Right lobe of liver (tissue), 6 donors: ENCODE measurements at places on chromosomes 7 and 10.

GRCh38 chr7:51325908-51326307 lies 9.3 kb upstream of the COBL start:
- H3K4me1 ChIP-seq, result no peaks in the 10 kb centered on the region
- no peak overlapping the region for H3K4me3 ChIP-seq
- H3K27me3 ChIP-seq, result no peaks in the 10 kb centered on the region
- H3K27ac ChIP-seq, result peak overlapping the region; percentile 46
- DNase-seq, result no peak
- H3K36me3 ChIP-seq, result no peaks in the 10 kb centered on the region

DNA sequence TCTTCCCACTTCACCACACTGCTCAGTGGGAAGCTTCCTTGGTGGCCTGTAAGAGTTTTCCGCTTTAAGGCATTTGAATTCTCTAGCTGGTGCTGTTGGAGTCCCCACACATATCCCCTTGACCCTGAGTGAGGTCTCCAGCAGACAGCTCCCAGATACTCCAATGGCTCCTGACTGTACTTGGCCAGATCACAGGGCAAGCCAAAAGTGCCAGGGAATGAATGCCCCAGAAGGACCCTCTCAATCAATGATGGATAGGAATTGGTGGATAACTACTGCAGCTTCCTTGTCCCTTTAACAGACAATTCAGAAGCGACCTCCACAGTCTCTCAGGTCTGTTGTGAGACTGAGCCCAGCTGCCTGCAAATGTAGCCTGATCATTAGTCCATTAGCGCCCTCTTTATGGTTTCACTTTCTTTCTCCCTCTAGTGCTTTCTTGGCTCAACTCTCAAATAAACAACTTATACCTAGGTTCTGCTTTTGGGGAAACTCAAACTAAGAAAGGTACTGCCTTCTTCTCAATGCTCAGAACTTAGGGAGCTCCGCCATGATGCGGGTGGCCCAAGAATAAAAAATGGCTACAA lies 283.0 kb downstream of the TCF7L2 start:
- no peaks in the 10 kb centered on the region for H3K27me3 ChIP-seq
- DNase-seq, result no peak
- no peak overlapping the region for H3K4me3 ChIP-seq
- H3K4me1 ChIP-seq, result no peaks in the 10 kb centered on the region
- no peaks in the 10 kb centered on the region for H3K36me3 ChIP-seq

GRCh38 chr10:7157091-7157490 lies 253.7 kb downstream of the SFMBT2 start:
- H3K27me3 ChIP-seq, result no peaks in the 10 kb centered on the region
- no peaks in the 10 kb centered on the region for H3K36me3 ChIP-seq
- H3K27ac ChIP-seq, result no peak overlapping the region

DNA sequence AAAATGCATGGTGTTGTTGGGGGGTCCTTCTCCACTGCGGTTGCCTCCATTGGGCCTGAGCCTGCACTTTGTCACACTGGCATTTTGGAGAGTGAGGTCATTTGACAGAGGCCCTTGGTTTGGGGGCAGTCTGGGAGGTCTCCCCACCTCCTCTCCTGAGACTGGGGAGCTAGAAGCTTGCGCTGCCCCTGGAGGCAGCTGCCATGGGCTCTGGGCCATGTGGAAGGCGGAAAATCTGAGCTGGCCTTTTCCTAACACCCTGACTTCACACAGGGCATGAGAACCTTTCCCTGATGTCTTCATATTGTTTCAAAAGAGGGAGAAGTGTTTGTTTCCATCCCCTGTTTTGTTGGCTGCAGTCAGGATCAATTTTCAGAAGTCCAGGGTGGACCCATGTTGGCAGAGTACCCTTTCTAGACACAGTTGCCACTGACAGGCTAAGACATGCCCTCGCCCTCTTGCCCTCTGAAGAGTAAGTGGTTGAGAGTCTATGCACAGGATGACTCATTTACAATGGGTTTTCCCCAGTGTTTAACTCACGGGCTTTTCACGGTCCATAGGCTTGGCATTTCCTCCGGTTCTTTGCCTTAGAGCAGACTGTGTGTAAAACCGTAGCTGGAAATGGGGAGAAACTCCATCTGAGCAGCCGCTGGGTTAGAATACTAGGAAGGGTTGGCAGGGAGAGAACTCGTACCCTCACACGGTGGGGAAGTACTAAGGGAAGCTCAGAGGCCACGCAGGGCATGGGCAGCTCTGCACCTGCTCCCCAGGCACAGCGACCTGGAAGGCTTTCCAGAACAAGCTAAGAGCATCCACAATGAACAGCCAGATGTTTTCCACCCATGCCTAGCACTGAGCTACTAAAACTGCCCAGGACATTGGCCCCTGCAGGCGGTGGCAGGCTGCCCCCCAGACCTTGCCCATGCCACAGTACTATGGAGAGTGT lies 655.0 kb downstream of the SDK1 start:
- no peaks in the 10 kb centered on the region for H3K36me3 ChIP-seq
- DNase-seq, result no peak
- H3K4me3 ChIP-seq, result no peak overlapping the region
- no peak overlapping the region for H3K27ac ChIP-seq
- H3K4me1 ChIP-seq, result no peaks in the 10 kb centered on the region
- H3K27me3 ChIP-seq, result no peaks in the 10 kb centered on the region

GRCh38 chr10:61271127-61271780 lies 181.9 kb downstream of the TMEM26 start:
- H3K4me1 ChIP-seq, result no peaks in the 10 kb centered on the region
- H3K36me3 ChIP-seq, result no peaks in the 10 kb centered on the region

DNA sequence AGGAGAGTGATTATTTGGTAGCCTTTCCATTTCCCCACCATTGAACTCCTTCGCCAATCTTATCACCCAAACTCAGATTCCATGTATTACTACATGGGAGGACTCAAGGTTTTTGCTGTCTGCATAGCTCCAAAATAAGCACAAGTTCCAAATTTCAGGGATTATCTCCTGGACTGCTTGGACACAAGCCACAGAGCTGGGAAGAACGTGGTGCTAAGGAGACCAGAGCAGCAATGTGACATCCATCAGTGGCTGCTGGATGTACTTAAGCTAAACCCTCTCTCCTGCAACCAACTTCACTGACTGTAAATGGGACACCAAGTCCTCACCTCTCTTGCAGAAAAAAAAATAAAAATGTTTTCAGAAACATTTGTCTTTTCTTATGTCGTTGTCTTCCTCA lies 56.3 kb downstream of the NRP1 start:
- no peaks in the 10 kb centered on the region for H3K27me3 ChIP-seq
- no peak for DNase-seq
- peaks cover 11% of the 10 kb centered on the region for H3K4me1 ChIP-seq
- no peak overlapping the region for H3K27ac ChIP-seq
- no peak overlapping the region for H3K4me3 ChIP-seq

- no peaks in the 10 kb centered on the region for H3K27me3 ChIP-seq
- peak overlapping the region; percentile 11 for H3K27ac ChIP-seq
- no peak for DNase-seq
- H3K4me3 ChIP-seq, result peak overlapping the region; percentile 40
- H3K36me3 ChIP-seq, result no peaks in the 10 kb centered on the region
These were observed 754 bp downstream of the SEMA3D start for GRCh38 chr7:85186083-85186520.

DNA sequence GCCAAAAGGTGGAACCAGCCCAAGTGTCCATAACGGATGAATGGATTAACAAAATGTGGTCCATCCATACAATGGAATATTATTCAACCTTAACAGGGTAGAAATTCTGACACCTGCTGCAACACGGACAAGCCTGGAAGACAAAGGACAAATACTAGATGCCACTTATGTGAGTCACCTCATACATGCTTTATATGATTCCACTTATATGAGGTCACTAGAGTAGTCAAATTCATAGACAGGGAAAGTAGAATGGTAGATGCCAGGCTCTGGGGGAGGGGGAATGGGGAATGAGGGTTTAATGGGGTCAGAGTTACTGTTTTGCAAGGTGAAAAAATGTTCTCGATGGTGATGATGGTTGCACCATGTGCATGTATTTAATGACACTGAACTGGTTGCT lies 34.0 kb upstream of the CYTH3 start:
- H3K36me3 ChIP-seq, result no peaks in the 10 kb centered on the region
- DNase-seq, result no peak
- no peaks in the 10 kb centered on the region for H3K4me1 ChIP-seq
- H3K27me3 ChIP-seq, result no peaks in the 10 kb centered on the region
- H3K27ac ChIP-seq, result no peak overlapping the region
- no peak overlapping the region for H3K4me3 ChIP-seq
